ENCODE measurements at places on chromosomes 13 and 19.

- no peak for DNase-seq
Measured at GRCh38 chr19:50562996-50563395, 5.2 kb downstream of the LRRC4B start.

DNA sequence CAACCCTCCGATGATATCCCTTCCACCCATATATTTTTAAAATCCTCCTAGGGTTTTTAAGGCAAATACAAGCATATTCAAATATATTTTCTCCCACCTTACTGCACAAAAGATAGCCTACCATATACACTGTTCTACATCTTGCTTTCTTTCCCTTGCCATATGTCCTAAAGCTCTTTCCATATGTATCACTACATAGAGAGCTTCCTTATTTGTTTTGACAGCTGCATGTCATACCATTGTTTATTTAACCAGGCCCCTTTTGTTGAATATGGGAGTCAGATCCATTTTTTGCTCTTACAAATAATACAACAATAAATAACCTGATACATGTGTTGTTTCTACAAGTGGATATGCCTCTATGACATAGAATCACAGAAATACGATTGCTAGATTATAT, 32.8 kb upstream of the WDFY2 start:
- DNase-seq = no peak

- DNase-seq = no peak
Measured at GRCh38 chr13:33873251-33873908, 55.4 kb downstream of the RFC3 start.

DNA sequence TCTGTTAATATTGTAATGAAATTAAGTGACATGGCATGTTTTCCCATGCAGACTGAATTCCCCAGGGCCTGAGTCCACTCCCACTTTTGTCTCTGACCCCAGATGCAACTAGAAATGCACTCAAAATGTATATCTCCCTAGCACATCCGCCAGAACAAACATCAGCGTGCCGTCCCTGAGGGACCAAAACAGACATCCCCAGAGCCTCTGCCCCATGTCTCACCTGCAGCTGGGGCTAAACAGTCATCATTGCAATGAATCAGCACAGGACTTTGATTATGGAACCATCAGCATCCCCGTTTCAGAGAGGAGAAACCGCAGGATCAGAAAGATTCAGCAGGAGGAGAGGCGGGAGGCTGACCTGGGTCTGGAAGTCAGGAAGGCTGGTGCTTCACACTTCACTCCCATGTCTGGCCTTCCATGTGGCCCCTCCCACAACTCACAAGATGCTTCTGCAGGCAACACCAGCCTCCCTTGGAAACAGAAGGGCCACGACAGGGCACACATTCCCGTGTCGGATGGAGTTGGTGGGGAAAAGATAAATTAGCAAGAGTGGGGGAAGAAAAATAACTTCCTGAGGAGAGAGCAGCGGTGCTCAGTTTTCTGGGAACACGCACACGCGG, 130.6 kb upstream of the VSTM2B start:
- DNase-seq = no peak

GRCh38 chr13:79376843-79377242, 29.2 kb downstream of the RBM26 start:
- DNase-seq = no peak

- no peak for DNase-seq
Measured at GRCh38 chr13:55613429-55614187, 1527.1 kb upstream of the PRR20A start.

- DNase-seq = peak; percentile 28
Measured at GRCh38 chr19:51971624-51972023, 15.0 kb downstream of the ZNF350 start.

DNA sequence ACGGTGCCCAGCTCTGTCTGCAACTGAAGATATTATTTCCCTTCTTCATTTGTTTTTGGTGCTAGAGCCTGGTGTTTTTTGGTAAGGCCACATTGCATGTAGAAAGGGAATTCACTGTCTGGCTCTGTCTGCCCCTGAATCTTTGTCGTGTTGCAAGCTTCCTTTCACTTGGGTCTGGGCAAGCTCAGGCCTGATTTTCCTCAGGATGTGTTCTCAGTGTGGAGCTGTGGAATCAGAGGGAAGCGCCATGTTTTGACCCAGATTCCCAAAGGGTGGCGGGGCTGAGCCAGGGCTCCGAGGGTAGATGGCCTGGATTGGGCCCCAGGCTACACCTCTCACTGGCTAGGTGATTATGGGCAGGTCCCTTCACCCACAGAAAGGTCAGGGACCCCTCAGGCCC, 8.6 kb downstream of the PRKCSH start:
- no peak for DNase-seq

DNA sequence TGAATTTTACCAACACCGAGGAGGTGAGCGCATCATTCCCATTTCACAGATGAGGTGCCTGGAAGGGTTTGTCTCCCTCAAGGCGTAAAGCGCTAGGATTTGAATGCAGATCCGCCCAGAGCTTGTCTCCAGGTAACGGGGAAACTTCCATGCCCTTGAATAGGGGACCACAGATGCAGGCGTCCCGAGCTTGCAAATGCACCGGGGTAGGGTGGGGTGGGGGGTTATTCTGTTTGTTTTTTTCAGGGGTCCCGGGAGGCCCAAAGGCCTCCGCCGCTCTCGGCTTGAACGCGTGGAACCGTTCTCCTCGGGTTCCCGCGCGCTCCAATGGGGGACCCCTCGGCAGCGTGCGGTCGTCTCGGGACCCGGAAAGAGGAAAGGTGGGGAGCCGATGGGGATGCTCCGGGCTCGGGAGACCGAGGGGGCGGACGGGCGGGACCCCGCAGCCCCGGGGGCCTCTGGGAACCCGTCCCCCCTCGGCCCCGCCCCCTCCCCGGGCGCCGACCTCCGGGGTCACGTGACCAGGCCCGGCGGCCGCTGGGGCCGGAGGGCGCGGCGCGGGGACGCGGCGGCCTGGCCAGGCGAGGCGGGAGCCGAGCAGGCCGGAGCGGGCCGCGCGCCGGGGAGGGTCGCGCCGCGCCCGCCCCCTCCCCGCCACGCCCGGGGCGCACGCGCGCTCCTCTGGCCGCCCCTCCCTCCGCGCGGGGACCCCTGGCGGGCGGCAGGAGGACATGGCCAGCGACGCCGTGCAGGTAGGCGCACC, at the start of gene PKN1:
TSS of gene PKN1 (plus strand) at position 516 of the 763 bp plus-strand sequence. CDS start at position 732, 216 bp downstream.
- DNase-seq = no peak

DNA sequence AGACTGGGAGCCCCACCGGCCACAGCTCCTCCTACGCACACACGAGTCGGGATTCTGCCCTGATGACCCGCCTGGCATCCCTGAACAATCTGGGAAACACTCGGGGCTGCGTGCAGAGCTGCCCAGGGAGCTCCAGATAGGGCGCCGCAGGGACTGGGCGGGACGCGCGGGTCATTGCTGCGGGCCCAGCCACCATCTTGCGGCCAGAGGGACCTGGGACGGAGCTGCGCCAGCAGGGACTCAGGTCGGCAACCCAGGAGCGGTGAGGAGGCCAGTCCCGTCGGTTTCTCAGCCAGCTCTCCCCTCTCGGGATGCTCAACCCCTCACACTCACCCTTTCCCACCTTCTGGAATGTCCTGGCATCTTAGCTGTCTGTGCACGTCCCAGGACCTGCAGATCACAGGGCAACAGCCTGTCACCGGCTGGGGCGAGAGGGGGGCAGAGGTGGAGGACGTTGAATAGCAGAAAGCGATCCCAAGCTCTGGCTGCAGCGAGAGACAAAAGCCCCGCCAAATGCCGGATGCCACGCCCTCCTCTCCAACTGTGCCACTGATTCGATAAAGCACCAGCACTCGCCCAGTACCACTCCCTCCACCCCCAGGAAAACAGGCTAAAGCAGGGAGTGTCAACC, 20.4 kb upstream of the ZNF91 start:
- DNase-seq = peak; percentile 17

DNA sequence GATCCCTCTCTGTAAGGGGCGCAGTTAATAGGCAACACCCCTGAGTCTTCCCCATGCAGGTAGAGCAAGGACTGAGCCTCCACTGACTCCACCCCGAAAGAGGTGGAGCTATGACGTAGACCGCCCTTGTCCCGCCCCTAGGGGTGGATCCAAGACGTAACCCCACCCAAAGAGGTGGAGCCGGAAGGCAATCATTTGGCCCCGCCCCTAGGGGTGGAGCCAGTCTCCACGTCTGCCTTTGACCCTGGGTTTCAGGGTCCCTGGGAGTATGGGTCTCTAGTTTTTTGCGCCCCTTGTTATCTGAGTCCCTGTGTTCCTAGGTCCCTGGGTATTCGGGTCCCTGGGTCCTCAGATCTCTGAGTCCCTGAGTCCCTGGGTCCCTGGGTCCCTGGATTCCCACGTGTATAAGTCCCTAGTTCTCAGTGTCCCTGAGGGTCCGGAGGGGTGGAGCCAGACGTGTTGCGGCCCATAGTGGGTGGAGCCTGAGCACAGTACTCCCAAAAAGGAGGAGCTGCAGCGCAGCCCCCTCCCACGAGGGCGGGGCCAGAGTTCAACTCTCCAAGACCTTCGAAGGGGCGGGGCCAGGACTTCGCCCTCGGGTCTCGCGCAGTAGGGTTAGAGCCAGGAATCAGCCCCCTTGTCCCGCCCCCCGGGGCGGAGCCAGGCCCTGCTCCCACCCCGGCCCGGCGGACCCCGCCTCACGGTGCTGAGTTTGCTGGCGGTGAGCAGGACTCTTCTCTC, 5.3 kb downstream of the DENND1C start:
- peak; percentile 37 for DNase-seq

DNA sequence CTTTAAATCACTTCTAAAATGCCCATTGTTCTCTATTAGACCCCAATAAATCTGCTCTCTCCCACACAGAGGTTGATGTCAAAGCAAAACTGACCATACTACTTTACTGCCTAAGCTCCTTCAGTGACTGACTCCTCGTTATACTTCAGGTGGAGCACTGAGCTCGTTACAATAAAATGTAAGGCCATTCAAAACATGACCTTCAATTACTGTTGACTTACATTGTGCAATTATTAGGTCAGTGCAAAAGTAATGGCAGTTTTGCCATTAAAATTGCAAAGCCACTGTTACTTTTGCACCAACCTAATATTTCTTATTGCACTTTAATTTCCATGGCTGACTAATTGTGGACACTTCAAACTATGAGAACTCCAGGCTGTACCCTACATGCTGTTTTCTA, 314.9 kb downstream of the MZT1 start:
- no peak for DNase-seq

GRCh38 chr19:42074513-42075363, 1.2 kb upstream of the ZNF574 start:
- DNase-seq = no peak

DNA sequence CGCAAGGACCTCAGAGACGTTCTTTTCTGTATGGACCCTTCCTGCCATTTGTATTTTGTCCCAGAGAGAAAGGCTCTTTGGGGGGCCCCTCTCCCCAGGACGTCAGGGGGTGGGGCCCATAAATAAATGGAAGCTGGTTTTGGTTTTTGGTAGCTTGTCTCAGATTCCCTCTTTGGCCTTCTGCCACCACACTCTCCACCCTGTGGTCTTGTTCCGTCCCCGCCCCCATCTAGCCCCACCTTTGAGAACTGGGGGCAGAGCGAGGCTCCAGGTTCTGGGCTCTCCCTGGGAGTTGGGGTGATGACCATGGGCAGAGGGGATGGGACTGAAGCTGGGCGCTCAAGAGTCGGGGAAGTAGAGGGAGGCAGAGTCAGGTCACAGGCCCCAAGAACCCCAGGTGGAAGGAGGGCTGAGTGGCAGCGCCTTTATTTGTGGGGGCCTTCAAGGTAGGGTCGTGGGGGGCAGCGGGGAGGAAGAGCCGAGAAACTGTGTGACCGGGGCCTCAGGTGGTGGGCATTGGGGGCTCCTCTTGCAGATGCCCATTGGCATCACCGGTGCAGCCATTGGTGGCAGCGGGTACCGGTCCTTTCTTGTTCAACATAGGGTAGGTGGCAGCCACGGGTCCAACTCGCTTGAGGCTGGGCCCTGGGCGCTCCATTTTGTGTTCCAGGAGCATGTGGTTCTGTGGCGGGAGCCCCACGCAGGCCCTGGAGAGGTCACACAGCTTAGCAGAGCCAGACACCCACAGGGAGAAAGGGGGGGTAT, 3.3 kb downstream of the ISYNA1 start:
- DNase-seq = no peak

DNA sequence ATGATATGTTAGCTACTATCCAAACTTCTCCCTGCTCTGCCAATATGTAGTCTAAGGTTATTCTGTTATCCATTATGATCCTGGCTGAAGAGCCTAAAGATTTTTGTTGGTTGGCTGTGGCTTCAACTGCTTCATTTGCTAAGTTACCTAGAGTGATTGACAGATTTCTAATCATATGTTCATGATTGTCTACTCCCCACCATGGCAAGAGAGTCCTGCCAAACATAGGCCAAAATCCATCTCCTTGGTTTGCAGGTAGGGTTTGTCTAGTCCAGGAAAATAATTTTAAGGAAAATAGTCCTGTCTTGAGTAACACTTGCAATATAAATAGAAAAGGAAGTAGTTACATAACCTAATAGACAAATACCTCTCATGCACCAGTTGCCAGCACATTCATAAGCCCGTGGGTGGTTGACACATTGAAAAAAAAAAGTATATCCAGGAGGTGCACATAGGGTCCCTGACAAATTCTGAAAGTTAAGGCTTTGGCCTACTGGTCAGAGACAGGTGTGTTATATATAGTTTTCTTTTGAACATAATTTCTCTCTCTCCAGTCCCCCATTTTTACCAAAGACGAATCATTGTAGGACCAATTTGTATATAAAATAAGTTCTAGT, 5.4 kb upstream of the CBY2 start:
- DNase-seq = peak; percentile 43

DNA sequence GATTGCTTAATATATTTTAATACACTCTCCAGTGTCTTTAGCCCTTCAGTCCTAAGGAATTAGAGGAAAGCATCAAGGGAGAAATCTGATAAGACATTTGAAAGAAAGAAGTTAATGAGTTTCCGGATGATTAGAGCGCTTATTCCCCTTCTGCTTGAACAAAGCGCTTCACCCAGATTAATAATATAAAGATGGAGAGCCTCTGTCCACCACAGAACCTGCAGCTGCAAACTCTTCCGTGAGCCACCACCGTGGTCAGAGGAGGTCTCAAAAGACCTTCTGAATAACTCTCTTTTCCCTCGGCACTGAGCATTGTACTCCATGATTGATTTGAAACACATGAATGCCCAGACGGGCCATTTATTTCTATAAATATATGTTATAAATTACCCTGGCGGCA, 14.2 kb upstream of the TUBGCP3 start:
- no peak for DNase-seq

DNA sequence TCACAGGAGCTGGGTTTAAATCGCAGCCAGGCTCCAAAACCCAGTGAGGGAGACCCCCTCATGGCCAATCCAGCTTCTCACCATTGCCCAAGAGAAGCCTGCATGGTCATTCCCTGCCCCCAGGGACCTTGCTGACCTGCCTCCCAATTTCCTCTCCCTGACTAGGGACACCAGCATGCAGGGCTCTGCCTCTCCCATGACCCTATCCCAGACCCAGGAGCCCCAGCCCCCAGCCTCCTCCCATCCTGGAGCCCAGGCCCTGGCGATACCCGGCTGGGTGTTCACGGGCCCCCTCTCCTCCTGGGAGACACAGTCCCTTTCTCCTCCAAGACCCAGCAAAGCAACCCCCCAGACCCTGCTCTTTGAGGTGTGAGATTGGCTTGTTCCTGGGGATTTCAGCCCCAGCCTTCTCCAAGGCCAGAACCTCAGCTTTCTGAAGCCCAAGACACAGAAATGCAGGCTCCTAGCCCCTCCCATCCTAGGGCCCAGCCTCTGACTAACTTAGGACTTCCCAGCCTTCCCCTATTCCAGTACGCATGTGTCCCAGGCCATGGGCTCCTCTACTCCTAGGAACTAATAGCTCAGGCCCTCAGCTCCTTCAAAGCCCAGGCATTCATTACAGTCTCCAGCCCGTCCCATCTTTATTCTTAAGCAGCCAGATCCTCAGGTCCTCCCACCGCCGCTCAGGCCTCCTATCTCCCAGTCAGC, 1.1 kb downstream of the GYS1 start:
- DNase-seq = peak; percentile 81

- no peak for DNase-seq
Measured at GRCh38 chr19:16013851-16014840, 62.1 kb upstream of the TPM4 start.
